Right hindlimb (tissue), 1 donor: ENCODE measurements at places on chromosomes 16 and 17.

DNA sequence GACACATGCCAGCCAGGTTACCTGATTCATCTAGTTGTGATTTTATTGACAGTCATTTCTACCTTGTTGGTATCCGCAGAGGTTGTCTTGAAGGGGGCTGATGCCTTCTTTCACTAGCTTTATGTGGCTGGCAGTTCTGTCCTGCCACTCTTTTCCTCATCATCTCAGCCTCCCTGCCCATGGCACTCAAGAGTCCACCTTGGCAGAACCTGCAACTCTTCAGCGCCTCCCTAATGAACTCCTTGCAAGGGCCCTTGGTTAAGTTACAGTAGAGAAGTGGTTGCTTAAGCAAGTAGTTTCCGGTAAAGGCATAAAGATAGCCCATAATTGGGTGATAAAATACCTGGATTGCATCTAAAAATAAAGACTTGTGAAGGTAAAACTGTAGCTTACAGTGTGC lies 489.9 kb downstream of the WWOX start:
- no peak for DNase-seq

GRCh38 chr17:32596206-32596605 lies 109.4 kb downstream of the CDK5R1 start:
- DNase-seq = no peak

DNA sequence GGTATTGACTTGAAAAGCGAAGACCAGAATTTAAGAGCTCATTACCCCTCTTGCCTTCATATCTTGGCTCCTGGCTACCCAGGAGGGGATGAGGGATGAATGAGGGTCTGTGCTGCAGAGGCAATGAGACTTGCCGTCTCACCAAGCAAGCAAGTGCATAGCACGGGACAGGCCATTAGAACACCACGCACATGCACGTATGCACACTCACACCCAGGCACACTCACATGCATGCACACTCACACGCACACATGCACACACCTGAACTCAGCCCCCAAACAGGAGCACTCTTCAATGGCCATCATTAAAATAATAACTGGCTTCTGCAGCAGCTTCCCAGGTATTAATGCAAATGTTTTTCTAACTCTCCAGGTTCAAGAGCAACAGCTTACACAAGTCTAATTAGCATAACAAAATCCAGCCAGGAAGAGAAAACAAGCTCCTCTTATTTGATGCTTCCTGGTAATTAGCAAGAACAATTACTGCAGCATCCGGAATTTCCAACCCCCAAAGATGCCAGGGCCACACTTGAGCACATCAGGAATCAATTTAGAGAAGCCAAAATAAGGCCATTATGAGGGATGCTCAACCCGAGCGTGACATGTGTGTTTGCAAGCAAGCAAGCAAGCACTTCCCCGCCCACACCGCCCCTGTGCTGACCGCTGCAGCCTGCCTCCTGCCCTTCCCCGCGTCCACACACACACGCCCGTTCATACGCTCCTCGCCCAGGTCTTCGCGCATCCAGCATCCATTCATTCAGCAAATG lies 171.6 kb upstream of the TNRC6C start:
- no peak for DNase-seq

GRCh38 chr17:17343160-17343735 lies 40.1 kb downstream of the NT5M start:
- peak; percentile 14 for DNase-seq

DNA sequence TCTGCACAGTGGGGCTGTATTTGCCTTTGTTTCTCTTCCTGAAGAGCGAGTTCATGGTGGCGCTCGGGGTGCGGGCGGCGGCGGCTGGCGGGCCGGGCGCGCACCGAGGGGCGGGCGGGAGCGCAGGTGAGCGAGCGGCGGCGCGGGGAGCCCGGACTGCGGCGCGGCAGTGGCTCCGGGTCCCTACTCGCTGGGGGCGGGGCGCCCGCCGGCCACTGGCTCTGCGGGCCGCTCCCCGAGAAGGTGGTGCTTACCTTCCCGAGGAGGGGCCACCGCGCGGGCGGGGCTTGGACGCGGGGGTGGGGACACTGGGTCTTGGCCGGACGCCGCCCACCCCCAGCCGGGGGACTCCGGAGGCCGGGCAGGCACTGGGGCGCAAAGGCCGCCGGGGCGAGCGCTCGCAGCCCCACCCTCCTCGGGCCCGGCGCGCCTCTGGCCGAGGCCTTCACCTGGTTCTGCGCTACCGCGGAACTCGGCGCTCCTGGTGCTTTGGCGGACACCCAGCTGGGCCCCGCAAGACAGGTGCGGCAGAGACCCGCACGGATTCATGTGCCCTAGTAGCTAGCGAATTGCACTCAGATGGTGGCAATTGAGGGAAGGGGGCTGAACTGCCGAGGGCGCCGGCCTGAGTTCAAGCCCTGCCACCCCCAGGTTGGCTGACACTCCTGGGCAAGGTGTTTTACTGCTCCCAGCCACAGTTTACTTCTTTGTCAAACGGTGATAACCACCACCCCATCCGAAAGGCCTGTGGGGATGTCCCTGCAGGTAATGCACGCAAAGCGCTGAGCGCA lies at the start of gene PPL:
TSS of gene PPL (minus strand) at position 158 of the 791 bp plus-strand sequence. CDS start at position 55, 103 bp downstream.
- no peak for DNase-seq

DNA sequence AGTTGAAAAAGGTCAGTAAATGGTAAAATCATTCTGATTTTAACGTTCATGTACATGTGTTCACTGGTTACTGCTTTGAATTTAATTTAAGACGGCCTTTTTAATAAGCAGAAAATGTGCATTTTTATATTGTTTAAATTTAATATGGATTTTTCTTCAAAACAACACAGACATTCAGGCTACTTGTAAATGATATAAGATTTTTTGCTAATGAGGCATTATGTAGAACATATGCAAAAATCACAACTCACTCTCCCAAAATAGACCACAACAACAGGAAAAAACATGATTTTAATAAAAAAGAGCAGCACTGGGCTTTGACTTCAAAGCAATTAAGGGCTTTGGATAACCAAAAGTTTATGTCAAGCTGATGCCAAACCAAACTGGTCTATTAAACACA lies 22.3 kb downstream of the RPGRIP1L start:
- DNase-seq = no peak

GRCh38 chr16:9256196-9256595 lies 164.8 kb downstream of the HAPSTR1 start:
- no peak for DNase-seq

DNA sequence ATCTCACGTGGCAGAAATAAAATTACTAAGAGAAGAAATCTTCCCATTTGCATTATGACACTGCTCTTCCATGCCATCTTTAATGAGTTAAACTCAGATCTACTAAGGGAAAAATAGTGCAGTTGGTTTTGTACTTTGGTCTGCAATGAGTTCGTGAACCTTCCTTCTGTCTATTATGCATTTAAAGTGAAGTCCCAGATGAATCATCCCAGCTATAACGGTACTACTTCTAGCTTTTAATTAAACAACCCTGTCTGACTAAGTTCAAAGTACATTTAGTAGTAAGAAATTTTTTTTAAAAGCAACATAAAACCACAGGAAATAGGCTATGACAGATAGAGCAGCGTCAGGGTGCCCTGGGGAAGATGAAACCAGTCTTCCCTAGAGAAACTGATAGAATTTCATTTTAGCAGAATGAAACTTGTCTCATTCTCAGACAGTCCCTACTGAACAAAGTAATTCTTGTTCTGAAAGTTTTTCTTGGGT lies 1.8 kb downstream of the TMIGD1 start:
- no peak for DNase-seq

- DNase-seq = no peak
Observed at GRCh38 chr17:5700745-5701144, 116.4 kb upstream of the NLRP1 start.

GRCh38 chr16:66901626-66902025 lies 17.1 kb downstream of the CDH16 start:
- DNase-seq = no peak

GRCh38 chr17:57234061-57234738 lies 22.1 kb upstream of the MSI2 start:
- no peak for DNase-seq
